ENCODE measurements at places on chromosomes 13 and 19.

DNA sequence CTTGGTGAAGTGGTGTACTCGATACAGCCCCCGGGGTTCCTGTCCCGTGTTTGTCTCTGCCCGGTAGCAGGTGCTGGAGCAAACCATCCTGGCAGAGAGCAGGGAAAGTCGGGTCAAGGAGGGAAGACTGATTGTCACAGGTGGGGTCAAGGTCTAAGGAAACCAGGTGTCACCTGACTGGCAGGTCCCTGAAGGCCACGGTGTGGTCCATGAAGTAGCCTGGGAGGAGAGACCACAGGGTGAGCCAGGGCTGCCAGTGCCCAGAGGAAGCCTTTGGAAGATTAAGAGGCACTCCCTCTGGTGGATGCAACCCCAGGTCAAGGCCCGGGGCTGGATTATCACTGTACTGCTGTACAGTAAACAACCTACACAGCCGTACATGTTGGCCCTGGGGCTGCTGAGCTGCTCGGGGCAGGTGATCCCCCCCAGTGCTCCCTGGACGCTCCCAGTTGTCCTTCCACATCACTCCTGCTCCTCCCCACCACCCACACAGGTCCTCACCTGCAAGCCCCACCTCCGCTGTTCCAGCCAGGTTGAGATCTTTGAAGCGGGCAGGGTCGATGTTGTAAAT is 6.0 kb upstream of the CCER2 start:
- DNase-seq = no peak

- no peak for DNase-seq
Measured at GRCh38 chr19:40619333-40620160, 18.4 kb downstream of the LTBP4 start.

DNA sequence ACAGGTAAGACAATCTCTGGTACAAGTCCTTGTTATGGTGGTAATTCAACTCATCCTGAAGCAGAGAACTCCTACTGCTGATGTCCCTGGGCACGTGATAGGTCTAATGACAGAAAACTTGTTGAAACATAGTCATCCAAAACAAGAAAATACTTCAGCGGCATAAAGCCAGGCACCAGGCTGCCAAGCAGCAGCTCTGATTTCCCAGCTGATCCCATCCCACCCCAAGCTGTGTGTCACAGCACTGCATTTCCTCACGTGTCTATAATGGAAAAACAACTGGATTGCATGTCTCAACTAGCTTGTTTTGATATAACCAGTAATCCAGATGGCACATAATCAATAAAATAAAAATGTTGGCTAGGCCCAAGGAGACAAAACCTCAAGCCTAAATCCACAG is 64.8 kb downstream of the MIPEP start:
- DNase-seq = no peak

DNA sequence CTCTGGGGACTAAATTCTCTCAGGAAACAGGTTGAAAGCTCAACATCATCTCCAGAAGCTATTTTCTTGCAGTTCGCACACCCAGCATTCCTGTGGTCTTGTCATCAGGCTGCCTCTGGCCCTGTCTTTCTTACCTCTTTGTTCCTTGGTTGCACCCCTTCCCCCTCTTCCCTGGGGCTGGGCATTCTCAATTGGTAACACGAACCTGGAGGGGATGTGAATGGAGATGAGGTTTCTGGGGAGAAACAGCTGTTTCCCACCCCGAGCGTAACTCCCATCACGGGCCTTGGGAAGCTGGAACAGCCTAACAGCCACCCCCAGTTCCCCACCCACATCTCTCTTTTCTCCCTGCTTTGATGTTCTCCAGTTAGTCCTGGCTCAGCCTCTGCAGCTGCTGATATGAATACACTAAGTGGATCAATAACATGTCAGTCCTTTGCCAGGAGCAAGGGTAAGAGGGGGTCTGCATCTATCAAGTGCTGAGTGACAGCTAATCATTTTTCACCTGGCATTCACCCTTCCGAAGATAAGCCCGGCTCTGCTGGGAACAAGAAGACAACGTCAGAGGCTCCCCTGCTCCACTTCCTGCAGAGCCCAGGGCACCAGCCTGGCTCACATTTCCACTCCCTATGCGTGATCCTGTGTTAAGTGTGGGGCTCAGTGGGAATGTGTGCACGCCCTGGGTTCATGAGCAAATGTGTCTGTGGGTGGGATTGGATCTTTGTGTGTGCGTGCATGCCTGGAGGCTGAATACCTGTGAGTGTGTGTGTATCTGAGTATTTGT is 74.0 kb upstream of the KCTD15 start:
- DNase-seq = no peak

DNA sequence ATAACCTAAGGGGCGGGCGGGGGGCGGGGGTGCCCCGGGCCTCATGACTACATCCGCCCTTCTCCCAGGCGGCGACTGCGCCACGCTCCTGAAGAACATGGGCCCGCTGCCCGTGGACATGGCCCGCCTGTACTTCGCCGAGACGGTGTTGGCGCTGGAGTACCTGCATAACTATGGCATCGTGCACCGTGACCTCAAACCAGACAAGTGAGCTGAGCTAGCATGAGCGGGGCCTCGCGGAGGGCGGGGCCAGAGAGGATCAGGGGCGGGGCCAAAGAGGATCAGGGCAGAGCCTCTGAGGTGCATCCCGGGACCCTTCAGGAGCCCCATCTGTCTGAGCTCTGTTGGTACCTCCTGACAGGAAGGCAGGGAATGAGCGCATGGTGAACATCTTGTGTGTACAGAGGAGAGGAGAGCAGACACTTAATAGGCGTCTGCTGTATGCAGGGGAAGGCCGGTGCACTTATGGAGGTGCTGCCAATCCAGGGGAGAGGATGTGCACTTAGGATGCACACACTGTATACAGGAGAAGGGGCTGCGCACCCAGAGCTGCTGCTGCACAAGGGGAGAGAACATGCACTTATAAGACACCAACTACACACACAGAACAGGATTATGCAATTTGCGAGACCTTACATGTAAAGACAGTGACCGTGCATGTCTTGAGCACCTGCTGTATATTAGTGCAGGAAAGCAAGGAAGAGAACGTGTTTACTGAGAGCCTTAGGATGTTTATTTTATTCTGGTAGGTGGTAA is 20.9 kb upstream of the PIK3R2 start:
- no peak for DNase-seq

GRCh38 chr19:11361771-11362731 is 6.8 kb downstream of the PLPPR2 start:
- DNase-seq = no peak

- no peak for DNase-seq
Measured at GRCh38 chr19:50190439-50190891, 13.0 kb upstream of the MYH14 start.

- no peak for DNase-seq
Measured at GRCh38 chr13:102897371-102898138, 51.7 kb downstream of the ERCC5 start.

- DNase-seq = no peak
Measured at GRCh38 chr19:9935506-9936325, 599 bp downstream of the OLFM2 start.

DNA sequence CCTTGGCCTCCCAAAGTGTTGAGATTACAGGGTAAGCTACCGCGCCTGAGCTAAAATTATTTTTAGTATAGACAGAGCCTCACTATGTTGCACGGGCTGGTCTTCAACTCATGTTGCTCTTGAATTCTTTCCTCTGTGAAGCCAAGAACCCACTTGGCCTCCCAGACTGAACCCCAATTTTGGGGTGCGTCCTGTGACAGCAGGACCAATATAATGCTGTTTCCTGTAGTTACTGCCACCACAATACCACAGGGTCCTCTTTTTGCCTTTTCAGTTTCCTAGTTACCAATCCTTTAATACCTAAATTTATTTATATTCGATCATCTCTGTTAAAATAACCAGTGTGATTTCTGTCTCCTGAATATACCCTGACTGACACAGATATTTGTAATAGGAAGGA is 32.9 kb downstream of the TSKS start:
- no peak for DNase-seq

DNA sequence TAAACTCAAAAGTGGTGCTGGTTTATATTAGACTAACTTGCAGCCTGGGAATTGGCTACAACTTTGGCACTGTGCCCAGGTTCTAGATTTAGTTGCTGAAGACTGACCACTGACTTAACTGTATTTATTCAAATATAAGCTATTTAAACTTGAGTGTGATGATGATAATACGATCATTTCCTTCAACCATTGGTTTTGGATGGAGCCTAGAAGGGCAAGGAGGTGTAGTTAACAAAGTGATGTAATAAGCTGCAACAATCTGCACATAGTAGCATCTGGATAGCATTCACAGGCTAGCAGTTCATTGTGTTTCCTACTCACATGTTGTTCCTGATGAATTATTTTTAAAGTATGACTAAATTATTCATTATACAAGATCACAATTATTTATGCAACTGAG is 55.2 kb upstream of the DACH1 start:
- DNase-seq = peak; percentile 38

DNA sequence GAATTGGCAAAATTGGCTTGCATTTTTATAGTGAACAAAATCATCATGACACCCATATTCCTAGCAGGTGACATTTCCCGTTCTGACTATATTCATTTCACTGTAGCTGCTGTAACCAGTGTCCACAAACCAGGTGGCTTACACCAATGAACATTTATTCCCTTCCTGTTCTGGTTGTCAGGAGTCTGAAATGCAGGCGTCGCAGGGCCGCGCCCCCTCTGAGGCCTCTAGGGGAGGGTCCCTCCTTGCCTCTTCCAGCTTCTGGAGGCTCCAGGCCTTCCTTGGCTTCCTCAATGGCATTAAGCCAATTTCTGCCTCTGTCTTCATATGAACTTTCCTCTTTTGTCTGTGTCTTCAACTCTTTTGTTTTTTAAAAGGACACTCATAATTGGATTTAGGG is 6.5 kb upstream of the RLN3 start:
- DNase-seq = no peak

GRCh38 chr13:51826606-51827005 is 18.4 kb downstream of the TMEM272 start:
- DNase-seq = no peak

DNA sequence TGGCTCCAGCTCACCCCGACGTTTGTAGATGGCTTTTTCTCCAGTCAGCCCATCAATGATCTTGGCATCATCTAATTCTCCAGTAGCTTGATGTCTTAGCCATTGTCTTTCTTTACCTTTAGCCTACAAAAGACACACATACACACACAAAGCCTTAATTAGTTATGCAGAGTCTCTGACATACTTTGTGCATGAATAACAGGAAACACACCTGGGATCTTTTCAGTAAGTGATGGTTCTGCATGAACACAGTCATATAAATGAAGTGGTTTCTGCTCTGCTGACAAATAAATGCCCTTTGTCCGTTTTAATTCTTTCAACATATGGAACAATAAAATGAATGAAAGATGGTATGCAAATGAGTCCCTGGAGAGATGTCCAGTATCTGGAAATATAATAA is 133.3 kb downstream of the RGCC start:
- DNase-seq = no peak

DNA sequence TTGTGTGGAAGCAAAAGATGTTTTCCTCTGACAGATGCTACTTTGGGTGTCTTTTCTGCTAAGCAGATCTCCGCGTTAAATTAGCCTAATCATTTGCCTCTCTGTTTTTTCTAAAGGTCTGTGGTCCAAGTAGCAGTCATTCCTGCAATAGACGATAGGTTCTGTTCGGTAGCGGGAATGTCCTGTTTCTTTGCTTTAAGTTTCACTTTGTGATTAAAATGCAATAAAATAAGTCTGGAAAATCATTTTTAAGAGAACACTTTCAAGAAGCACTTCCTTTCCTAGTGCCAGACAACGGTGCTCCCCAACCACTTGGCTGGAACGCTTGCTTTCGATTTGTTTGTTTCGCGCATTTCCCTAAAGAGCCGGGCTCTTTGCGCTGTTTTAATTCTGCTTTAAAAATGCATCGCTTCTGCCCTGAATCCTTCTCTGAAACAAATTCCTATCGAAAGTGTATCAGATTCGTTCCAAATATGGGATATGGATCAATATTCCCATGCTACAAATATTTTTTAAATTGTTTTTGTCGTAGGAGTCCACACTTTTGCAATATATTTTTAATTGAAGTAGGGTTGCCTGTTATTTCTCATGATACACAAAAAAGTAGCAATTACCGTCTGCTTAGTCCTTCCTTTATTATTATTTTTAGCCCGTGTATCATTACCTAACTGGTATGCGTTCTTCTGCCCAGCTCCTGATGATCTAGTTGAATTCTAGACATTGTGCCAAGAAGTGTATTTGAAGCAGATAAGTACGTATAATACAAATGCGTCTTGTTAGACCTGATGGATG is 14.2 kb downstream of the ZIC2 start:
- DNase-seq = peak; percentile 21

DNA sequence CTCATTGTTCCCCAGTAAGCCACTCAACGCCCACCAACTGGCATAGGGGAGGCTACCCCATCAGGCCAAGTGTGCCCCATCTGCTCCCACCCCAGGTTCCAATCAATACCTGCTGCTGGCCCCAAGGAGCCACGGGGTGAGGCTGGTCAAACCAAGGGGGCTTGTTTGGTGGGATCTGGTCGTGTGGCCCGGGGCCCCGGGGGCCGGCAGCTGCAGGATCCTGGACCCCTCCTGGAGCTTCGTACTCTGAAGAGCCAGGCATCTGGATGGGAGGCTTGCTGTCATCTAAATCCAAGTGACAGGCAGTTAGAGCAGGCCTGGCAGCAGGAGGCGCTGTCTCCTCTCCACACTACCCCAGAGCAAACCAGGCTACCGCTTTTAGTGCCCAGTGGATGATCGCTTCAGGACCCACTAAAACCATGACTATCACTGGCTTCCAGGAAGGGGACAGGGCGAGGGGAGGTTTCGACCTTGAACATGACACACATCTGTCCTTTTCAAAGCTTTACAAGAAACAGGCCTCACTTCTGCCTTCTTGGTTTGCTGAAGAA is 14.2 kb downstream of the CHERP start:
- DNase-seq = no peak

DNA sequence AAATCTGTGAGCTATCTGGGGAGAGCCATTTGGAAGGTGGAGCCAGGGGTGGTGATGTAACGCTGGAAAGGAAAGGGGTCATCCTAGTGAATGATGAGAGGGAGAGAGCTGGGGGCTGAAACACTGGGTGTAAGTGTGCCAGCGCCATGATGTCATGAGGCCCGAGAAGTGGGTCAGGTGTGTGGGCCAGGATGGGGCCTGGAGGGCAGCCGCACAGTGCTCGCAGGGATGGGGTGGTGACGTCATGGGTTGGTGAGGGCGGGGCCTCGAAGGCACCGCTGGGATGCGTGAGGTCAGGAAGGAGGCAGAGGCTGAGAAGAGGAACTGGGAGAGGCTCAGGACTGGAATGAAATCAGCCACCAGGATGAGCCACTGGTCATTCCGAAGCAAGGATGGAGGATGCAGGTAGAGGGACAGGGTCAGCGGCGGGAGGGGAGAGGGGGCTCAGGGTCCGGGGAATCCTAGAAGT is 4.4 kb downstream of the CCDC61 start:
- DNase-seq = peak; percentile 30

Measured in fibroblast of skin of scalp (primary cell).